ENCODE measurements at places on chromosomes 6 and 20.

GRCh38 chr6:116229287-116229913 is 24.5 kb downstream of the TSPYL4 start:
- DNase-seq = no peak

GRCh38 chr20:2469991-2470422 is 582 bp downstream of the SNRPB start:
- peak; percentile 46 for DNase-seq

DNA sequence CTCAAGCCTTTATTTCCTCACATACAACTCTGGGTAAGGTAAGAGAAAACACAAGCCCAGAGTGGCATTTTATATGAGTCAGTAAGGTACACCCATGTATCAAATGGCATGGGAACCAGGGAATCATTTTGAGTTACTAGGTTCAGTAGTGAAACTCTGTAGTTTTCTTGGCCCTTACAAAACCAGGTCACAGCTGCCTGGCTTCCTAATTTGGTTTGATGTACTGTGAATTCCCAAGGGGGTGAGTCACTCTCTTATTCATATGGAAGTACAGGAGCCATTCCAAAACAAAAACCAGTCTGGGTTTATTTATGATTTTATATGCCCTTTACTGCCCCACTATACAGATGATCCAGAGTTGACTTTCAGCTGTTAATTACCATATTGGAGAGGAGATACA is 70.7 kb downstream of the PDE7B start:
- no peak for DNase-seq

DNA sequence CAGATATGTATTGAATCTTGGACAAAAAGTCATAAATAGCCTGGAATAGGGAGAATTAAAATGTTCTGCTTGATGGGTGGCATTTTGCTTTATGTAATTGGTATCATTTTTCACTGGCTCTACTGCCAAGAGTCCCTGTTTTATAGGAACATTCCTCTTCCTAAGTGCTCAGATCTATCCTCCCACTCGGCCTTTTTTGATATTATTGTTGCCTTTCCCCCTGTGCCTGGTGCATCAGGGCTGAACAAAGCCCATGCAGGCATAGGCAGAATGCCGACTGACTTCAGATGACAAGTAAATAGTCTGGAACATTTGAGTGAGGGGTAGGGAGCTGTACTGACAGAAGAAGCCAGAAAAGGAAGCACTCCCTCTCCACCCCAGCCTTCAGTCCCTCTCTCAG is 127.0 kb downstream of the PKHD1 start:
- DNase-seq = no peak

DNA sequence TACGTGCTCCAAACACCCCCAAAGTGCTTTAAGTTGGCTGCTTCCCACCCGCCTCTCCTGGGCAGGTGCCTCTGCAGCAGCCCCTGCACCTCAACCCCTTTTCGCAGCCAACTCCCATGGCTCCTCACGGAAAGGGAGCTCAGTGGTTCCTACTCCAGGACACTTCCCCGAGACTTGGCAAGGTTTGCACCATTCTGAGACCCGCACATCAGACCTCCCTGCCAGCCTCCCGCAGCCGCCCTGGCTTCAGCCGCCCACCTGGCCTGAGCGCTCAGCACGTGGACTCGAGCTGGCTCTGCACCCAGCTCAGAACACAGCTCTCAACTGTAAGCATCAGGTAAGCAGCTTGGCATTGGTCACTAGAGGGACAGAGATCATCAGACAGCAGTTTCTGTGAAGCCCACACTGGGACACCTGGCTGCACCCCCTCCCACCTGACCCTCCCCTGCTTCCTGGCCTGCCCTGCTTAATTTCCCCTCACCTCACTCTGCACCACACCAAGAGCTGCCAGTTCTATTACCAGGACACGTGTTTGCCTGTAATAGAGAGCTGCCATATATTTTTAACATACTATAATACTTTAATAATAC is 28.5 kb downstream of the GMDS start:
- no peak for DNase-seq

DNA sequence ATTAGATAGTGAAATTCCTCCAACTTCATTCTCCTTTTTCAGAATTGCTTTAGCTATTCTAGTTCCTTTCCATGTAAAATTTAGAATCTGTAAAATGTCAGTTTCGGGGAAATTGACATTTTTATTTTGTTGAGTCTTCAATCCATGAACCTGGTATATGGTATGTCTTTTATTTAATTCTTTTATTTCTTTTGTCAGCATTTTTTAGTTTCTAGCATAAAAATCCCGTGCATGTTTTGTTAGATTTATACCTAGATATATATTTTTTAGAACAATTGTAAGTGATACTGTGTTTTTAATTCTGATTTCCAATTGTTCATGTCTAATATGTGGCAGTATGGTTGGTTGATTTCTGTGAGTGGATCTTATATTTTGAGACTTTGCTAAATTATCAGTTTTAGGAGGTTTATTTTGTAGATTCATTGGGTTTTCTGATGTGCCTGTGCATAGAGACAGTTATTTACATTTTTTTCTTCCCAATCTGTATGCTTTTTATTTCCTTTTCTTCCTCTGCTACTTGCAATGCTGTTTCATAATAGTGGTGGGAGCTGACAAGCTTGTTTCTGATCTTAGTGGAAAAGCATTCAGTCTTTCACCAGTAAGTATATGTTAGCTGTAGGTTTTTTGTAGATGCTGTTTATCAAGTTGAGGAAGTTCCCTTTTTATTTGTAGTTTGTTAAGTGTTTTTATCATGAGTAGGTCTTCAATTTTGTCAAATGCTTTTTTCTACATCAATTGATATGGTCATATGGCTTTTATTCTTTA is 13.7 kb downstream of the TAB2 start:
- DNase-seq = no peak

GRCh38 chr6:3196770-3197169 is 30.7 kb downstream of the TUBB2B start:
- DNase-seq = no peak

DNA sequence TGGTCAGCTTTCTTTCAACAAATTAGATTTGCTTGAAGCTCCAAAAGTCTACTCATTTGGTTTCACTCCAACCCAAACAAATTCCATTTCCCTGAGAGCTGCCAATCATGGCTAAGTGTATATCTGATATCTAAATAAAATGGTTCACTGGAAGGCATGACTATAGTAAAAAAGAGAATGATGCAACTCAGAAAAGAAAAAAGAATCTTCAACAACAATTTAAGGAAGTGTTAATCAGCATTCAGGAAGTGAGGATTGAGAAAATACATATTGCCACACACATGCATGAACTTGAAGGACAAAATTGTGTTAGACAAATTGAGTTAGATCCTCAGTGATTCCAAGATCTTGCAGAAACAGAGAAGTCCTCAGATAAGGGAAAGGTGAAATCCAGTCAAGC is 972.9 kb upstream of the FLRT3 start:
- DNase-seq = no peak

- DNase-seq = no peak
These were observed 71.9 kb downstream of the TMEM170B start for GRCh38 chr6:11609324-11610071.

DNA sequence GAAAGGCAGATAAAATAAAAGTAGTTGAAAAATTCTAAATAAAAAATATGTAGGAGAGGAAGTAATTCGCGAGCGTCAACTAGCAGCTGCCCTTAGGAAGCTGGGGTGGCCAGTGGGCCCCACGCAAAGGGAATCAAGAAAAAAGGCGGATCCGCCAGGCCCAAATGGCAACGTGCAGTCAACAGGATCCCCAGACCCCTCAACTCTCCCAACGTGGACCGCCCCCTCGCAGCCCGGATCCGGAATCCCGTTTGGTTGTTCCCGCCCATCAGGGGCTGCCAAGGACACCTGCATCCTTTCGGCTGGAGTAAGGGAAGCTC is 296 bp downstream of the DZANK1 start:
- no peak for DNase-seq

DNA sequence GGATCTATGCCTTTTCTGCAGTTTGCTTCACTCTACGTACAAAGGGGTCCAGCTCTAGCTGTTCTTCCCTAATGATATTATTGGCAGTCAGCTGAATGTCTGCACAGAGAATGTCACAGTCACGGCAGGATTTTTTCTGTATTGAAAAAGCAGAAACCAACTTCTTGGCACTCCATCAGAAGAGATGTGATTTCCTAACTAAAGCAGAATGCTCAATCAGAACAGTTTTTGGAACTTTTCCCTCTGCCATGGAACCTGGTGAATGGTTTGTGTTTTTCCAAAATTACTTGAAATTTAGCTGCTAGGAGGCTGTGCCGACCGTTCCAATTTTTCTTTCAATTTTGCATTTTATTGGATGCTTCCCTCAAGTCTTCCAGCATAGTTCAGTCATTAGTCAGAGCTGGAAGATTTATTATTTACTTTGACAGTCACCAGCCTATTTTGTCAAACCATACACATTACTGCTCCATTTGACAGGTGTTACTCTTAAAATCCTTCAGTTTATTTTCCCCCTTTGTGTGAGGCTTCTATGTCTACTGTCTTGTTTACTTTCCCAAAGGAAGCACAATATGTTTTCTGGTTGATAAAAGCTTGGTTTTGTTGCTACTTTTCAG is 259.6 kb upstream of the EPHA7 start:
- no peak for DNase-seq
